Stimulated activated CD8-positive, alpha-beta memory T cell treated with anti-CD3 and anti-CD28 coated beads, Interleukin-15, amount 100 ng/mL, for 24 hours (primary cell): ENCODE measurements at places on chromosomes 7 and 10.

GRCh38 chr7:48045195-48045765 lies 9.9 kb downstream of the C7orf57 start:
- DNase-seq = no peak

DNA sequence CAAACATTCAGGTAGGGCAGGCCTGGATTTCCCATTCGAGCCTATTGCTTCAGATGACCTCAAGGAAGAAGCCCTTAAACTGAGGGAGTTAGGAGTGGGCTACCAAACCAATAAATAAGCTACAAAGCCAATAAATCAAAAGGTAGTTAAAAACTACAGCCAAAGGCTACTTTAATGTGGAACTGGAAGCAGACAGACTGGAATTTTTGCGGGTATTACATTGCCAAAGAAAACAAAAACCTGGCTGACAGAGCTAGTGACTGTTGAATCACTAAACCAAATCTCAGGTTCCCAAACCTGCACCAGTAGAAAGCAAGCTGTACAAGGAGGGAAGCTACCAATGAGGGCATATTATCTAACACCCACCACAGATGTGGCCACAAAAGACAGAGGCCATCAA lies 315.6 kb downstream of the GRM8 start:
- DNase-seq = no peak

GRCh38 chr10:131043039-131043691 lies 268.4 kb downstream of the TCERG1L start:
- DNase-seq = no peak

- no peak for DNase-seq
Observed at GRCh38 chr10:49609006-49609282, 1.2 kb upstream of the SLC18A3 start.
